ENCODE measurements at places on chromosomes 11 and 22.

DNA sequence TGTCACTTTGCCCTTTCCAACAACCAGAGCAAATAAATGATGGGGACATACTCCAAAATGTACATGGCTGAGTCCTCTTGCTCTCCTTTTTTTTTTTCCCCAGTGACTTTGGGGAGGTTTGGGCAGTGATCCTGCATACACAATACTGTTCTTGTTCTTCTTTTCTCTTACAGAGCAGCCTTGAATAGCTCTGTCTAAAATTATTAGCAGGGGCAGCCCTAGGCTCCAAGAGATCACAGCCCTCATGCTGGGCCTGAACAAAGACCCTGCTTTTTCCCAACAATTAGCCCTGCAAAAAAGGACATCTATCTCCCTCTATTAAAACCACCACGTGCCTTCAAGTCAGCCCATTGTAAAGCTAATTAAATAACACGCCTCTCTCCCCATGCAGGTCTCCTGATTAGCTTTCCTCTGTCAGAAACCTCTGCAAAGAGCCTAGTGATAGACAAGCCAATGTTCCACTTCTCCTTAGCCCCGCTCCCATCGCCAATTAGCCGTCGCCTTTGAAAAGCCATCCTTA, 54.7 kb downstream of the ETS1 start:
- no peaks in the 10 kb centered on the region for H3K36me3 ChIP-seq
- H3K27me3 ChIP-seq = no peaks in the 10 kb centered on the region
- H3K27ac ChIP-seq = no peak overlapping the region
- H3K4me1 ChIP-seq = peaks cover 7% of the 10 kb centered on the region
- no peak overlapping the region for H3K4me3 ChIP-seq
- DNase-seq = no peak

- H3K4me3 ChIP-seq = no peak overlapping the region
- no peaks in the 10 kb centered on the region for H3K36me3 ChIP-seq
- no peaks in the 10 kb centered on the region for H3K27me3 ChIP-seq
- no peak overlapping the region for H3K27ac ChIP-seq
- no peaks in the 10 kb centered on the region for H3K4me1 ChIP-seq
Measured at GRCh38 chr11:95891423-95892170, 32.3 kb downstream of the MTMR2 start.

DNA sequence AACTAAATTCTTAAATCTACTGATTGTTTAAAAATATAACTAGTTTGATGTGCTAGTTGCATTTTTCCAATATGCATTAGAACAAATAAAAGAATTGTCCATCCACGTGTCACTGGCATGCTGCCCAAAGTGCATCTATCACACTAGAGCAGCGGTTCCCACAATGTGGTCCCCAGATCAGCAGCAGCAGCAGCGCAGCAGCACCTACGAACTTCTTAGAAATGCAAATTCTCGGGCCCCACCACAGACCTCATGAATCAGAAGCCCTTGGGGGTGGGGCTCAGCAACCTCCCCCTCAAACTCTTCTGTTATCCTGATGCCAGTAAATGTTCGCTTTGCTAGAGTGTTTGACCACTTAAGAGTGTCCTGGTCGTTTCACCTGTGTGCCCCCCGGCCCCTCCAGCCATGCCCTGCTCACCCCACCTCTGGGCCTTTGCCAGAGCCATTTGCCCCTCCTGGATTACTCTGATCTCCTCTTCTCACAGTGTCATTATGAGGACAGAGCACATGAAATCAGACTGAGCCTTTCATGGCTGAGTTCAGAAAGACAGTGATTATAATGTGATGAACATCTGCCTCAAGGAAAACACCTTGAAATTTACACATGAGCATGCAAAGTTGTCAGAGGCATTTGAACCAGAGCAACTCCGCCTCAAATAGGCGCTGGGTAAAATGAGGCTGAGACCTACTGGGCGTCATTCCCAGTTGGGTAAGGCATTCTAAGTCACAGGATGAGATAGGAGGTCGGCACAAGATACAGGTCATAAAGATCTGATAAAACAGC, 12.6 kb upstream of the VSIG10L2 start:
- no peaks in the 10 kb centered on the region for H3K27me3 ChIP-seq
- no peak overlapping the region for H3K4me3 ChIP-seq
- DNase-seq = no peak

- peak overlapping the region; percentile 53 for H3K4me3 ChIP-seq
- peaks cover 16% of the 10 kb centered on the region for H3K4me1 ChIP-seq
- DNase-seq = no peak
- H3K27ac ChIP-seq = no peak overlapping the region
- peaks cover 42% of the 10 kb centered on the region for H3K36me3 ChIP-seq
Measured at GRCh38 chr22:50199829-50200460, 866 bp upstream of the SELENOO start.

- H3K27me3 ChIP-seq = no peaks in the 10 kb centered on the region
- H3K27ac ChIP-seq = no peak overlapping the region
- H3K36me3 ChIP-seq = no peaks in the 10 kb centered on the region
- H3K4me3 ChIP-seq = no peak overlapping the region
- no peaks in the 10 kb centered on the region for H3K4me1 ChIP-seq
Measured at GRCh38 chr11:110053848-110054414, 39.3 kb upstream of the ZC3H12C start.

DNA sequence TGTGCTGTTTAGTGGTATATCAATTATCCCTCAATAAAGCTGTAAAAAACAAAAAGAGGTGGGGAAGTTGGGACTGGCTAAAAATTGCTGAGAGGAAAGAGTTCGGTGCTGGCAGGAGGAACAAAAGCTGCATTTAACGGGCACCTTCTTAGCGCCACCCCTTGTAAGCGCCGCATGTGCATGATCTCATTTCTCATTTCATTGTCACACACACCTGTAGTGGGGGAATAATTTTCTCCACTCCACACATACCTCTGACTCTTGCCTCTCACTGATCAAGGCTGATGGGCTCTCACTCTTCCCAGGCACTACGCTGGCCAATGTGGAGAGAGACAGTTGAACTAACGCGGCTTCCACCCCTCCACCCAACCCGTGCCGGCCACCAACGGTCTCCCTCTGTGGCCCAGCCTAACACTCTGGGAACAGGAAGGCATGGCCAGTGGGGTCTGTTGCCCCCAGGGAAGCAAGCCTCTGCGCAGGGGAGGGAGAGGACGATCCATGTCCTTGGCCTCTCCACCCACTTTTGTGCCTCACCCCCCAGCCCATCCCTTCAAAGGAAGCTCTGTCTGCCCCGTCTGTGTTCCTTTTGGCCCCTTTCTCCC, 186.7 kb upstream of the SYT13 start:
- H3K27ac ChIP-seq = no peak overlapping the region
- H3K36me3 ChIP-seq = no peaks in the 10 kb centered on the region
- H3K4me1 ChIP-seq = peaks cover 12% of the 10 kb centered on the region

GRCh38 chr11:64498136-64498535, 92.9 kb upstream of the SLC22A12 start:
- no peaks in the 10 kb centered on the region for H3K36me3 ChIP-seq
- peaks cover 17% of the 10 kb centered on the region for H3K27me3 ChIP-seq
- DNase-seq = no peak
- no peak overlapping the region for H3K27ac ChIP-seq
- H3K4me1 ChIP-seq = no peaks in the 10 kb centered on the region

- no peak overlapping the region for H3K27ac ChIP-seq
- DNase-seq = no peak
- no peaks in the 10 kb centered on the region for H3K36me3 ChIP-seq
- no peaks in the 10 kb centered on the region for H3K27me3 ChIP-seq
- no peak overlapping the region for H3K4me3 ChIP-seq
Measured at GRCh38 chr22:37303821-37304274, 21.5 kb downstream of the CYTH4 start.

- H3K4me1 ChIP-seq = no peaks in the 10 kb centered on the region
- H3K36me3 ChIP-seq = no peaks in the 10 kb centered on the region
- H3K27me3 ChIP-seq = no peaks in the 10 kb centered on the region
- H3K27ac ChIP-seq = no peak overlapping the region
- H3K4me3 ChIP-seq = no peak overlapping the region
Measured at GRCh38 chr11:79013509-79013908, 427.3 kb downstream of the TENM4 start.

GRCh38 chr22:46547179-46547882, 9.9 kb upstream of the CELSR1 start:
- no peak overlapping the region for H3K4me3 ChIP-seq
- peak overlapping the region; percentile 76 for H3K27ac ChIP-seq
- peaks cover 34% of the 10 kb centered on the region for H3K4me1 ChIP-seq
- peak; percentile 58 for DNase-seq

DNA sequence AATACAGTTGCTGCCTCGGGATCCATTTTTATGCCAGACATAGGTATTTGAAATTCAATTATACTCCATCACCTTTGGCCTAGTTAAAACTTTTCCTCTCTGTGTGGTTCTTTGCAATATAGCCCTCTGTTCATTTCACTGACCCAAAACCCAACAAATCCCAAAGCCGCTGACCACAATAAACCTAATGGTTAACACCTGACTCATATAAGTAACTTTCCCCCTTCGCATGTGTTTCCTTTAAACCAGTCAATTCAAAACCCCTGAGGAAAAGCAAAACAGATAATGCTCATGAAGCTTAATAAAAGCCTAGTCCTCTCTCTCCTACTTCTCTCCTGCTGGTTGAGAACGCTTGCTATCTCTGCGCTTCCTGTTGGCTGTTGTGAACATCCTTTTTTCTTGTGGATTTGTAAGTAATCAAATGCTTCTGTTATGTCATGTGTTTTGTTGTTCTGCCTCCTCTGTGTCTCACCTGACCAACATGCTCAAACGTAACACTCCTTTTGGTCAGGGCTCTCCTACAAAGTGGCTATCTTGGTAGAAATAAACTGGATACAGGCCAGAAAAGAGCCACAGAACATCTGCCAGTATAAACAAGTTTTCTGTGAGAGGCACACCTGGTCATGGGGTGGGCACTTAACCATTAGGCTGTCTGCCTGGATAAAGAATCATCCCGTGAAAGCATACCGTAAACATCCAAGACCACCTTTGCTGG, 652.6 kb downstream of the METTL15 start:
- H3K4me1 ChIP-seq = no peaks in the 10 kb centered on the region
- no peak overlapping the region for H3K4me3 ChIP-seq
- no peak overlapping the region for H3K27ac ChIP-seq
- H3K36me3 ChIP-seq = no peaks in the 10 kb centered on the region
- no peaks in the 10 kb centered on the region for H3K27me3 ChIP-seq

DNA sequence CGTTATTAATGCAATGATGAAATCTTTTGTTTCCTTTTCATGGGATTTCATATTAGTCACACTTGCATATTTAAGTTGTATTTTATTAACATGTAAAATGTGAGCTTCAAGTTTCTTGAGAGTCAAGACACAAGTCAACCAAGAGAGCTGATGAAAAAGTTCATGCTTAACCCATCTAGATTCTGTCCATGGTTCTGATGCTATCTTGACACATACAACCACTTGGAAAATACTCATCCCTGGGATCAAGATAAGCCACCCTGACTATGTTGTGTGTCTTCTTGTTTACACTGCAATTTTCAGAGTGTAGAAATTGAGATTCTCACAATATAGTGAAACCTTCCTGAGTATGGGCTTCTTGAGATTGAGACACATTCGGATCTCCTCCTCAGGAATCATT, 664 bp upstream of the OR10A4 start:
- no peak overlapping the region for H3K27ac ChIP-seq
- no peak overlapping the region for H3K4me3 ChIP-seq
- no peaks in the 10 kb centered on the region for H3K36me3 ChIP-seq
- no peak for DNase-seq
- H3K4me1 ChIP-seq = no peaks in the 10 kb centered on the region

GRCh38 chr11:105183426-105183825, 43.9 kb upstream of the CARD18 start:
- H3K27ac ChIP-seq = no peak overlapping the region
- H3K27me3 ChIP-seq = no peaks in the 10 kb centered on the region
- H3K4me1 ChIP-seq = no peaks in the 10 kb centered on the region

GRCh38 chr11:11780858-11781257, 60.9 kb upstream of the USP47 start:
- H3K4me3 ChIP-seq = no peak overlapping the region
- no peak overlapping the region for H3K27ac ChIP-seq
- no peaks in the 10 kb centered on the region for H3K36me3 ChIP-seq
- H3K4me1 ChIP-seq = no peaks in the 10 kb centered on the region
- no peak for DNase-seq

Data from muscle of leg (tissue), 16 donors.